ENCODE measurements at places on chromosomes 3 and 15.

GRCh38 chr3:44899683-44900367 is 25.4 kb downstream of the TGM4 start:
- DNase-seq: no peak

- DNase-seq: no peak
Observed at GRCh38 chr3:193711523-193711963, 118.5 kb downstream of the OPA1 start.

GRCh38 chr3:23153436-23153835 is 49.7 kb upstream of the UBE2E2 start:
- no peak for DNase-seq

DNA sequence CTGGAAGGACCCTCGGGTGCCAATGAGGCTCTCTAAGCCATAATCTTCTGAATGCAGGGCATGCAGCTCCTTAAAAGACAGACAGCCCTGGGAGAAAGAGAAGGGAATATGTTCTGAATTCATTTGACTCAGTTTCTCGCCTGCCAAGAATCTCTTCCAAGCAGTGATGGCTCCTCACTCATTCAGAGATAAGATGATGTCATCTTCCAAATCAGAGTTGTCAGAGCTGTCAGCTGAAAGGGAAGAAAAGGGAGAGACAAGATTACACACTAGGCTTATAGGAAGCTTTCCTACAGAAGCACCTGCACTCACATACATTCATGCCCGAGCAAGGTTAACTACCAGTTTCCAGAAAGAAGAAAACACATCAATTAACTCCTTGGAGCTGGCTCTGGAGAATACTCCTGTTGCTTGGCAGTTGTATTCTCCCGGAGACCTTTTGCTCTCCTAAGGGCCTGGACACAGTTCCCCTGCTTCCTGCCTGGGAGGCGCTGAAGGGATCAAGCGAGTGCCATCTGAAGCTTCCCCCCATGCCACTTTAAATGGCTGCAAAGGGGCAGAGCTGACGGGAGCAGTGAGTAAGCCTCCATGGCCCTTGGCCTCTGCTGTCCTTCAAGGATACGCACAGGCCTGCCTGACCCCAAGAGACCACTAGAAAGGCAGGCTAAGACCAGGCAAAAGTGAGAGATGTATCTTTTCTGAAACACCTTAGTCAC is 7.7 kb downstream of the RBM15B start:
- DNase-seq: no peak

DNA sequence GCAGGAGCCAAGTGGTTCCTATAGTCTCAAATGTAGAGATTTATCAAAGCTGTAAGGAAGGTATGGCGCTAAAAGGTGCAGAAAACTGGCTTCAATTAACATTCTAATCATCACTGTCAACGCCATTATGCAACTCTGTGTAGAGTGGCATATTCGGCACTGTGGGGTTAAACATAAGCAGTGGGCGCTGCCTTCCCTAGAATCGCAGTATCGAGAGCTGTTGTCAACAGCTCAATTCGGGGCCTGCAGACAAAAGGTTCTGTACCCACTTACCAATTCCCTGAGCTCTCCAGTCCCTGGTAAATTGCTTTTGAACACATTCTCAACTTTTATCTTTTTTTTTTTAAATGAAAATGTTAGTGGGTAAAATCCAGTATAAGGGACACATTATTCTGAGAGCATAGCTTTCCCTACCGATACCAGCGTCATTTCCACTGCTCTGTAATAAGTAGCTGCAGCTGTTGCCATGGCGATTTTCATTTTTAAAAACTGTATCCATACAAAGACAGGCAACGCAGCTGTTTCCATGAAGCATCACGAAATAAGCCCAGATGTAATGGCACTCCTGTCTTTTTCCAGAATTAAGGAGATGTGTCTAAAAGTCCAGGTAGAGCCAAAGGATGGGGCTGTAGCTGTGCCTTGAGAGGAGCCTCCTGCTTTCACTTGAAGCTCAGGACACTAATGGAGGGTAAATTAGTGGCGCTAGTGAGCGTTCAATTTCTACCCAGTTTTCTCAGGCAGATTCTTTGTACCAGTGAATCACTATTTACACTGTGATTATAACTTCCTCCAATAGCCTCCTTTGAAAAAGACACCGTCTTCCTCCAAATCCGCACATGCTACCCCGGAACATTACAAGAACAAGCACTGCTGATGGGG is 250.3 kb downstream of the SLC9A9 start:
- no peak for DNase-seq

DNA sequence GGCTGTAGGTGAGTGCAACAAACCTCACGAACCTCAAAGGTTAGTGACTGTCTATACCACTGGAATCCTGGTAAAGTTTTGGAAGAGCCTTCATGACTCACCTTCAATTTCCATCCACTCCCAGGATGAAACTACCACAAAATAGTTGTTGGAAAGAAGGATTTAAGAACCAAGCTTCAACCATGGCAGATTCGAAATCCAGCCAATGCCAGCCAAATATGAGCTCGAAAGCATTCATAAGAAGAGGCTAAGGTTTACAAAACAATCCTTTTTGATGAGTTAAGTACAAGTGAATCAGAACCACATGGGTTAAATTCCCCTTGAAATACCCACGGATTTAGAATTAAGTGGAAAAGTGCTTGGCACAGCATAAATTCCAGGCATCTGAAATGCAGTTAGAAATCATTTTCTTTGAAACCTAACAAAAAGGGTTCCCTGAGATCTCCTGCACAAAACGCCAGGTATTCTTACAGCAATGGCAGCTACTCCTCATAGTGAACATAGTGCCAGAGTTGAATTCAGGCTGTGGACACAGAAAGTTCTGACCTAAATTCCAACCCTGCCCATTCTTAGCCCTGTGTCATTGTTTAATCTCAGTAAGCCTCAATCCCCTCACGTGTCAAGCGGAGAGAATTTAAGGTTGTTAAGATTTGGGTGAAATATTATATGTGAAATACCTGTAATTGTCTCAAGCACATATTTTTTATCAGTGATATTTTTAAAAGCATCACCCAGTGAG is 89.2 kb downstream of the FBN1 start:
- no peak for DNase-seq

DNA sequence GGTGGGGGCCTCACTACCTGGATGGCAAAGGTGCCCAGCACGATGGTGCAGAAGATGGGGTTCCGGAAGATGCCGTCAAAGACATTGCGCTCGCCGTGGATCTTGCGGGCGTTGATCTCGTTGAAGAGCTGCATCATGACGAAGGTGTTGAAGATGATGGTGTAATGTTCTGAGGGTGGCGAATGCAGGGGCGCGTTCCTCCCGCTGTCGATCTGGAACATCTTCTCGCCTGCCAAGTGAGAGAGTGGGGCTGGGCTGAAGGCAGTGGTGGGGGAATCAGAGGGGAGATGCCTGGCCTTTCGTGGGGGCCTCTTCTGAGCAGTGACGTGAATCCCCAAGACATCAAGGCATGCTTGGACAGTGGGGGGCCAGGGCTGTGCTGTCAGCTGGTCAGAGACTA is 19.6 kb upstream of the SEC13 start:
- no peak for DNase-seq

DNA sequence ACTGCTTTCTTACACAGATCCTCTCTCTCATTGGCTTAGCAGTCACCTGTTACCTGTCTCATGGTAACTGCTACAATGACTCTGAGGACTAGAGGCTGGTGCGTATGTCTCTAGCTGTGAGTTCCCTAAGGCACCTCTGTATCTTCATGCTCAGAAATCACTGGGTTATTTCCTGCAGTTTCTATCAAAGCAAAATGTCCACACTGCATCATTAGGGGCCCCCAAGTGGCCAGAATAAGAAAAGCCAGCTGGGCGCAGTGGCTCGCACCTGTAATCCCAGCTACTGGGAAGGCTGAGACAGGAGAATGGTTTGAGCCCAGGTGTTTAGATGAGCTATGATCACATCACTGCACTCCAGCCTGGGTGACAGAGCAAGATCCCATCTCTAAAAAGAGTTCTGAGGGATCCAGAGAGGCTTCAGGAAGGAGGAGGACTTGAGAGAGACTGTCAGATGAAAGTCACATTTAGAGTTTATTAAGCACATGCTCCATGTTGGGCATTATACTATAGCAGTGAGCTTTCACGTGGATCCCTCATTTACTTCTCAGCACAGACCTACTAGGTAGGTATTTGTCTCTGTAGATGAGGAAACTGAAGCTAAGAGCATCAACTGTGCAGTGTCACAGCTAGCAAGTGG is 2.3 kb upstream of the VPS18 start:
- no peak for DNase-seq

GRCh38 chr3:106381939-106382335 is 513.1 kb upstream of the CBLB start:
- no peak for DNase-seq

GRCh38 chr15:49279521-49280456 is 109.7 kb downstream of the GALK2 start:
- DNase-seq: no peak

DNA sequence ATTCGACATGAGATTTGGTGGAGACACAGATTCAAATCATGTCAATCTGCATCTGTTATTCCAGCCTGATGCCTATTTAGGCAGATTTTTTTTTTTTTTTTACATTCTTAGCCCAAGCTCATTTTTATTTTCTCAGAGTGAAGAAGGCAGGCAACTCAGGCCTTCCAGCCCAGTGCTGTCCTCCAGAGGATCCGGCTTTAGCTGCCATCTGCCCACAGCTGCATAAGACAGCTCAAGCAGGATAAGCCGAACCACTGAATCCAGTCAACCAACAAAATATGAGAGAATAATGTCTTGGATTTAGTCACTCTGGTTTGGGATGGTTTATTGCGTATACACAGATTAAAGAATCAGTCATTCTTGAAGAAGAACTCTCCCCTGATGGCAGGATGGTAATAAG is 19.9 kb upstream of the COLQ start:
- DNase-seq: no peak

DNA sequence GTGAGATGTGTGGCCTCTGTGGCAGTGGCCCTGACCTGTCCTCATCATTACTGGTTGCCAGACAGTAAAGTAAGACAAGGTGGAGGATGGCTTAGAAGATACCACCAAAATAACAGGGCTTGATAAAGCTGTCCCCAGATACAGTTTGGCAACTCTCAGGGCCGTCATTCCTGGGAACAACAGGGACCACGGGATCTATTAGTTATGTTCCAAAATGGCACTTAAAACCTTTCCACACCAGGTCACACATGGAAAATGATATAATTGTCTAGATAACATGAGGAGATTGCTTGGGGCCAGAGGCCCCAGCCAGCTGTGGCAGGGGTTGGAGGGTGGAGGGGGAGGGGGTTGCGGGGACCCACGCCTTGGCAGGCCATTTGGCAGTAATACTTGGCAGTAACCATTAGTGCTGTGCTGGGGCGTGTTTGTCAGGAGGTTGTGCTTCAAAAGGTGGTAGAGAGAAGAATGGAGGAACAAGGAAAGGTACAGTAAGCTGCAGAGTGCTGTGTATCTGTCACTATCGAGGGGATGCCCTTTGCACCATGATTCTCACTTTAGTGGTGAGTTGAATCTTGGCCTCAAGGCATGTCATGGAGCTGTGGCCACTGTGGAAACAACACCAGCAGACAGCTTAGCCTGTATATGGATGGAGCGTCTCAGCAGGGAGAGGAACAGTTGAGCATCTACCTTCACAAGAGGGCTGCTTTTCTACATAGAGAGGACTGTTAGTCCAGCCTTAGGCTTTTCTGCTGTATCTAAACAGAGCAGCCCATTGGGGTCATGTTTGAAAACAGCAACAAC is 14.0 kb downstream of the PLCL2 start:
- no peak for DNase-seq

- DNase-seq: no peak
Observed at GRCh38 chr3:132561003-132561402, 36.1 kb upstream of the ACKR4 start.

GRCh38 chr3:132966374-132966773 is 71.8 kb upstream of the TMEM108 start:
- DNase-seq: no peak

- no peak for DNase-seq
Observed at GRCh38 chr3:966341-966740, 126.5 kb upstream of the CNTN6 start.

GRCh38 chr15:45678459-45679178 is 43.8 kb downstream of the SQOR start:
- no peak for DNase-seq

- no peak for DNase-seq
Observed at GRCh38 chr3:4588466-4588865, 95.3 kb downstream of the ITPR1 start.

DNA sequence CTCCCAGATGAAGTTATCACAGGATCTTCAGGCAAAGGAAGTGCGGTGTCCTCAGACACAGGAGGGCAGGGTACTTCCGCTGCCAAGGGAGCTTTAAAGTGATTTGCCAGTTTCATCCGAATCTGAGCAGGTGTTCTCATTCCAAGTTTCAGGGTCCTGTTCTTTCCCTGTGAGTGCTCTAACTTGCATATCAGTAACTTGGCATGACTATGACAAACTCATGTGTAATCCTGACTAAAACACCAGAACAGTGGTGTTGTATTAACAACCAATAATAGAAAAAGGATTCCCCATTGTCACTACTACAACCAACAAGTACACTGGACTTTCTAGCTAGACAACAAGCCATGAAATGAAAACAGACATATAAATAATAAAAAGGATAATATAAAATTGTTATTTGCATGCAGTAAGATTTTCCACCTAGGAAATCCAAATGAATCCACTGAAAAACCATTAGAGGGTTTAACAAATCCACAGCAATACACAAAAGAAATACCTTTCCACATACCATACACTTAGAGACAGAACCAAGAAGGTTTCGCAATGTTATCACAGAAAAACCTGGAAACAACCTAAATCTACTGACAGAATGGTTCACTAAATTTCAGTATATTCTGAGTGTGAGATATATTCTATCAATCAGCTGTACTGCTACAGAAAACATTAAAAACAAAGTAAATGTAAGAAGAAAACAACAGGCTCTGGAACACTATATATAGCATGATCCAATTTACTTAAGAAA is 40.9 kb upstream of the RPL35A start:
- DNase-seq: no peak

- no peak for DNase-seq
Observed at GRCh38 chr3:19931180-19931692, 2.8 kb downstream of the EFHB start.

GRCh38 chr3:101143012-101143411 is 149.8 kb upstream of the ABI3BP start:
- DNase-seq: no peak

DNA sequence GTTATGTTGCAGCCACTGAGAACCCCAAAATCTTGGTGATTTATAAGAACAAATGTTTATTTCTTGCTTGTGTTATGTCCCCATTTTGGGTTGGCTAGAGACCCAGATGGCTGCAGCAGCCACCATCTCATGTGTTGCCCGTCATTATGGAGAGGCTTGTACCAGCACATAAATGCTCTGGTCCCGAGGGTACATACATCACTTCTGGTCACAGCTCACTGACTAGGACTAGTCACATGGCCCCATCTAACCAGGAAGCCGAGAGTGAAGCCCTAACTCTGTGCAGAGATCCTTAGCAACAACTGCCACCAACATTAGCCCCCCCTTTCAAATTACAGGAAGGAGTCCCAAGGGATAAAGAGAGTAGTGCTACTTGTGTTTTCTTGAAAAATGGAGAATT is 25.5 kb upstream of the HACD2 start:
- DNase-seq: no peak

- DNase-seq: no peak
Observed at GRCh38 chr15:60905587-60905986, 323.5 kb downstream of the RORA start.

All from activated gamma-delta T cell treated with anti-CD3 and anti-CD28 coated beads, Interleukin-2, amount 50 U/mL, for 16 hours (primary cell).